ENCODE measurements at places on chromosomes 13 and 19.

- DNase-seq = no peak
These were observed 24.6 kb downstream of the ZNF562 start for GRCh38 chr19:9650345-9650744.

DNA sequence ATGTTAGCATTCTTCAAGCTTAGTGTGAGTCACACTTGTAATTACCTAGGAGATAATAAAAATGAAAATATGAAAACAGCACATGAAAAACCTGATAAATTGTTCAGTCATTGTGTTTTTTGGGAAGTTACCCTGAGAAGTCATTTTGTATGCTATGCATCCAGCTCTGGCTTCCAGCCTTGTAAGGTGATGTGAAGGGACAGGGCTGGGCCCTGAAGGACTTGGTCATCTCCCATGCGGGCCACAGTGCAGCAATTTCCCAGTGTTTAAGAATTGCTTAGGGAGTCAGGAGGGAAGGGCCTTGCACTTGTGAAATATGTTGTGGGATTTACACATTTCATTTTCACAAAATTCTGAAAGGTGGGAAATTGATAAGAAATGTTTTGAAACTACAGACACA lies 41.3 kb downstream of the ARHGEF7 start:
- no peak for DNase-seq

DNA sequence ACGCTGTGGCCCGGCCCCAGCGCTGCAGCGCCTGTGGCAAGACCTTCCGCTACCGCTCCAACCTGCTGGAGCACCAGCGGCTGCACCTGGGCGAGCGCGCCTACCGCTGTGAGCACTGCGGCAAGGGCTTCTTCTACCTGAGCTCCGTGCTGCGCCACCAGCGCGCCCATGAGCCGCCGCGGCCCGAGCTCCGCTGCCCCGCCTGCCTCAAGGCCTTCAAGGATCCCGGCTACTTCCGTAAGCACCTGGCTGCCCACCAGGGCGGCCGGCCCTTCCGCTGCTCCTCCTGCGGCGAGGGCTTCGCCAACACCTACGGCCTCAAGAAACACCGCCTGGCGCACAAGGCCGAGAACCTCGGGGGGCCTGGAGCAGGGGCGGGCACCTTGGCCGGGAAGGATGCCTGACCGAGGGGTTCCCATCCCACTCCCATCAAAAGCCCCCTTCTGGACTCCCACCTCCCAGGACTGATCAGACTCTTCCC lies 7.9 kb downstream of the ZNF784 start:
- DNase-seq = no peak

DNA sequence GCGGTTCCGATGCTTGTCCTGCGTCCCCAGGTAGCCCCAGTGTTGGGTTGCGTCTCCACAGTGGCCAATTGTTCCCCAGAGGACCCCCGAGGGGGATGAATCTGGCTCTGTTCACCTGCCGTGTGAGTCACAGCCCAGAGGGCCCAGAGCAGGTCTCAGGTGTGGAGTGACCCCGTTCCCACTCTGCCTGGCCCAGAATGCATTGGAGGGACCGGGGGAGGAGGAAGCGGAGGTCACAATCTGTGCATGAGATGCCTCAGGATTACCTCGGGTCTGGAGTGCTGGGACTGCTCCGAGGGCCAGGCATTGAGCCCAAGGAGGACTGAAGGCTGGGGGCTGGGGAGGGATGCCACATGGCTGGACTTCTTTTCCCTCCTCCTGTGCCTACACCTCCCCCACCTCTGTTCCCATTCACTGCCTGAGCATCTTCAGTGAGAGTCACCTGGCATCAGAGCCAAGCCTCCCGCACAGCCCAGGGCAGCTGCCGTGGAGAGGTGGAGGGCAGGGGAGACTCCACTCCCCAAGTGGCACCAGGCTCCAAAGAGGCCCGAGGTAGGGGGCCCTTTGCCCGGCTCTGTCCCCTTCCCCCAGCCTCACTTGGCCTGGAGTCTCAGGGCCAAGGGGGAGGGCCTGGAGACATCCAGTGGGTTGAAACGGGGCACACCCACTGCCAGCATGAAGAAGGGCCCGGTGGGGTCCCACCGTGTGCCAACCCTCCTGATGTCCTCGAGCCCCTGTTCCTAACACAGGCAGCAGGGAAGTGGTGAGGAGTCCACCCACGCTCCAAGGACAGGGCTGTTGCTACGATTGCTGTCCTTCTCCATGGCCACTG lies 81.1 kb downstream of the CHST8 start:
- DNase-seq = no peak

GRCh38 chr13:34459856-34460255 lies 482.2 kb upstream of the NBEA start:
- DNase-seq = no peak

GRCh38 chr13:110179116-110179856 lies 127.7 kb downstream of the COL4A1 start:
- no peak for DNase-seq

DNA sequence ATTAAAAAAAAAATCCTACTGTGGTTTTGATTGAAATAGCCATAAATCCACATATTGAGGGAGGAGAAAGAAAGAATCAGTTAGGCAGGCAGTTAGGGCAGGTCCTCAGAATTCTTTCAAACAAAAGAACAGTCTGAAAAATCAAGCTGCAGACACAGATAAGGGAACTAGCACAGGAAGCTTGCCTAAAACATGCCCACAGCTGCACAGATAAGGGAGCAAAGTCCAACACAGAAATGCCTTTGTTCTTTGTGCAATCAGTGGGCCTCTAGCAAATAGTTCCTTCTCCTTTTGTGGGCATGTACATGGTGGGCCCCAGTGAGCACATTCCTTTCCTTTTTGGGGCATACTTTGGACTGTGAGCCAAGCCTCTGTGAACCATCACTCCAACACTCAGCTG lies 42.7 kb downstream of the UTP14C start:
- no peak for DNase-seq

DNA sequence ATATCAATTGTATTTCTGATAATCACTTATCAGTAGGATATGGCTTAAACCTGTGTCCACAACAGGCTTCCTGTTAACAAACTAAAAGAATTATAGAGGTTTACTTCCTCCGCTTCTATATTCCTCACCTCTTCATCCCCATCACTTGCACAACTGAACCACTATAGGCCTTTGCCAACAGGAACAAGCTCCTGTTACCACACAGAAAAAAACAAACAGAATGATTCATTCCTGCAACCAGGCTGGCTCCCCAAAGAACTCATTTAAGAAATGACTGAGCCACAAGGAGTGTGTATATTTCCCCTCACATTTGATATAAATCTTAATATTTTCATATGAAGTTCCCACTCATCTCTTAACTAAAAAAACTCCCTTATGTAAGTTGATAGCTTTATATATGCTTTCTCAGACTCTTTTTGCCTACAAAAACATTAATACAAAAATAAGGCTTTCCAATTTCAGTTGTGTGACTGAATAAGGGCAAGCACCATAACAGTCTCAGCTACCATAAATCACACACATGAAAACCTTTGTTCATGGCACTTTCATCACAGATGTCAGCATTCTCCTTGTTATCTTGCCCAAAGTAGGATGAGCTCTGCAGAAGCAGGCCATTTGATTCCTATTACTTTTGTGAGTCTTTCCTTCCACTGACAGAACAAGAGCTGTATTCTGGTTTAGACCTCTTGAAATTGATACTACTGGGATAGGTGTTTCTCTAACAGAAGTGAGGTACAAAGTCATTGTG lies 366.8 kb downstream of the SLITRK1 start:
- no peak for DNase-seq

- no peak for DNase-seq
These were observed 109.2 kb upstream of the MCF2L start for GRCh38 chr13:112859817-112860190.

Data from inflammatory macrophage treated with lipopolysaccharide for 1 hour (primary cell).